ENCODE measurements at places on chromosomes 16 and 17.

DNA sequence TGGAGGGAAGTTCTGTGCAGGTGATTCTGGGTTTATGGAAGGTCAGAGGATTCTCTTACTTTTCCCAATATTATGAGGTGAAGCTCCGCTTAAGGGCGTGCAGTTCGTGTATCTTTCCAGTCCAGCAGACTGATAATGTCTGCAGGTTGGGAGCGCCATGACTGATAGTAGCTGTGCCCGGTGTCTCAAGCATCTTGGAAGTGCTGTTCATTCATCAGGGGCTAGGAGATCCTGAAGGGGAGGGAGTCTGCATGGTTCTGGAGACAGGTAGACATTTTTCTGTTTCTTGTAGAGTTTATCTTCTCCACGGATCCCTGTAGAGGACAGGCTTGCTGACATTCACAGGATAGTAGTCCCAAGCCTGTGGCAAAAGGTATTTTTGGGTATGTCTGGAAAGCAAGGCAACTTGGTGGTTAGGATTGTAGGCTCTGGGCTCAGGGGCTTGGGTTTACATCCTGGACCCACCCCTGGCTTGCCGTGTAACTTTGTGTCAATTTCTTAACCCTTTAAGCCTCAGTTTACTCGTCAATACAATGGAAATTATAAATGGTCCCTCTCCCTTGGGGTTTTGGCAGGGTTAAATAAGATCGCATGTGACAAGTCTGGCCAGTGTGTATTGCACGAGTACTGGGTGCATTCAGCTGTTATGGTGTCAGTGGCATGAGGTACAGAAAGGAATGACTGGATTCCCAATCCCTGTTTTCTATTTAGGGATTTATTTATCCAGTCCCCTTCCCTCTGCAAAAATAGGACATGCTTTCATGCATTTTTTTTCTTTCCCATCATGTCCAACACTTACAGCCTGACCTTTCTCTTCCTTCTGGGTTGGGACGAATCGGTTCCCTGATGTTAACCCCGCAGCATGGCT is 8.2 kb downstream of the HLF start:
- DNase-seq, result no peak

DNA sequence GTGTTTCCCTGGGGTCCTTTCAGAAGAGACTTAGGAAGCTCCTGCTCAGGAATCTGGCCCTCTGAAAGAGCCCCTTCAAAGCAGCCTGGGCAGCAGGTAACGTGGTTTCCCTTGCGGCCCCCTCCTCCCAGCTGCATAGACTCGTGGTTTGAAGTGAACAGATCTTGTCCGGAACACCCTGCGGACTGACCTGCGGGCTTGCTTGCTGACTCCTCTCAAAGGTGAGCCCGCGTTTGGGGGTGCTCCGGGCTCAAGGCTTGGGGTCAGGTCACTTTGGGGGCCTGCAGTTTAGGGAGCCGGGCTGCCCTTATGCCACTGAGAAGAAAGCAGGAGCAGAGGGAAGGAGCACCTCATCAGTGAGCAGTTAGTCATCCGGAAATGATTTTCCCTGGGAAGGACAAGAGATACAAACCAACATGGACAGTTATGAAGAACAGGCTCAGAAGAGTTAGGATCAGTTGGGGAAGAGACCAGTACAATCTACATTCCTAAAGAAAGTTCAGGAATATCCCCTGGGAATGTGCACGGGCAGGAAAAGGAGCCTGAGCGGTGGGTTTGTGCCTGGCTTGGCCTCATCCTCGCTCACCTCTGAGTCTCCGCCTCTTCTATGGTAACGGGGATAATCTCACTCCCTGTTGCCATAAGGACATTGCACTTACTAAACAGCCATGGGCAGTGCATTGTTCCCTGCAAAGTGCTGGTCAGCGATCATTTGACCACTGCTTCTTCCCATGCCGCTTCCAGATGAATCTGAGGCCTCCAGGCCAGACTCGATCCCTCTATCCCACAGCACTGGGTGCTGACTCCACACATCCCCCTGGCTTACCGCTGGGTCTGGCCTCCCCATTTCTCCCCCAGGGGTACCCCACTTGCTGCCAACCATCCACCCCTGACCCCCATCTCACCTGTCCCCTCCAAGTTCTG is 10.0 kb downstream of the LDHD start:
- DNase-seq, result no peak

- no peak for DNase-seq
Measured at GRCh38 chr16:80913397-80913796, 93.3 kb downstream of the CMC2 start.

- DNase-seq, result no peak
Measured at GRCh38 chr17:64036198-64036922, 15.9 kb upstream of the ICAM2 start.

GRCh38 chr16:56847173-56847910 is 17.7 kb upstream of the SLC12A3 start:
- no peak for DNase-seq

GRCh38 chr16:56478281-56479049 is 27.1 kb downstream of the OGFOD1 start:
- DNase-seq, result no peak

GRCh38 chr16:59748531-59748930 is 1014.4 kb upstream of the GOT2 start:
- no peak for DNase-seq

DNA sequence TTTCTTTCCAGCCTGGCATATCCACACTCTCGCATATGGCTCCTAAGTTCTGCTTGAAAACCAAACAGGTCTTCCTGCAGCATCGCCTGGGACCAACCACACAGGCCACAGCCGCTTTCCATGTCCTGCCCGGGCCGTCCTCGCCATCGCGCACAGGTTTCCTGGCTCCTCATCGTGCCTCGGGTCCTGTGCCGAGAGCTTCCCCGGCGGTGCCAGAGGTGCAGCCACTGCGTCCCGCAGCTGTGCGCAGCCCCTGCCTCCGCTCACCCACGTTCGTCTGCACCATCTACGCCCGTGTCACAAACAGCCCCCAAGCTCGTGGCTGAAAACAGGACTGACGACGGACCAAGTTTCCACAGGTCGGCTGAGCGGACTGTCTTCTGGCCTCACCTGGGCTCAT is 6.3 kb upstream of the ZFPM1 start:
- no peak for DNase-seq

DNA sequence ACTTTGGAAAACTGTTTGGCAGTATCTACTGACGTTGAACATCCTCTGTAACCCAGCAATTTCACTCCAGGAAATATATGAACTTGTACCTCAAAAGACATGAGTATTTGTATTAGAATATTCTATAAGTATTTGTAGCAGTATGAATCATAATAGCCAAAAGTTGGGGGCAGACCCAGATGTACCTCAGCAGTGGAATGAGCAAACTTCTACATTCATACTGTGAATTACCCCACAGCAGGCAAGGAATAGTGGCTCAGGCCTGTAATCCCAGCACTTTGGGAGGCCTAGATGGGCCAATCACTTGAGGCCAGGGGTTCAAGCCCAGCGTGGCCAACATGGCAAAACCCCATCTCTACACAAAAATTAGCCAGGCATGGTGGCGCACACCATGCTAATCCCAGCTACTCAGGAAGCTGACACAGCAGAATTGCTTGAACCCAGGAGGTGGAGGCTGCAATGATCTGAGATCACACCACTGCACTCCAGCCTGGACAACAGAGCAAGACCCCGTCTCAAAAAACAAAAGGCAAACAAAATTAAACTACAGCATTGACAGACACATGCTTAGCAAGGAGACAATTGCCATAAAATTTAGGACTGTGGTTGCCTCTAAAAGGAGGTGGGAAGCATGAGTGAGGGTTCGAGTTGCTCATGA is 11.2 kb upstream of the HELZ start:
- DNase-seq, result no peak

DNA sequence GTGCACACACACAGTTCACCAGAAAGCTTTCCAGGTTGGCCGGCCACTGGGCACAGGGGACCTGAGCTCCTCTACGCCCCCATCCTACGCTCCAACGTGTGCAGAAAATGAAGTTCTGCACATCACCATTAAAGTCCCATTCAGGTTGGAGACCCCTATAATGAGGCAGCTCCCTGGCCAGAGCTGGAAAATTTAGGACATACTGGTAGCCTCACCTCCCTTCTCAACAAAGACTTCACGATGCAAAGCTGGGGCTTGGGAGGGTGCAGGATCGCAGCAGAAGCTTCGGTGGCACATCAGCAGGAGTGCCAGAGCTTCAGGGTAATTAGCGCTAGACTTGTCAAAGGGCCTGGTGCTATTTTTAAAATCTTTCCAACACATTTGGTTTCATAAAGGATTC is 15.4 kb upstream of the CALB2 start:
- DNase-seq, result no peak

GRCh38 chr16:47461598-47462266 is 601 bp downstream of the PHKB start:
- peak; percentile 30 for DNase-seq

DNA sequence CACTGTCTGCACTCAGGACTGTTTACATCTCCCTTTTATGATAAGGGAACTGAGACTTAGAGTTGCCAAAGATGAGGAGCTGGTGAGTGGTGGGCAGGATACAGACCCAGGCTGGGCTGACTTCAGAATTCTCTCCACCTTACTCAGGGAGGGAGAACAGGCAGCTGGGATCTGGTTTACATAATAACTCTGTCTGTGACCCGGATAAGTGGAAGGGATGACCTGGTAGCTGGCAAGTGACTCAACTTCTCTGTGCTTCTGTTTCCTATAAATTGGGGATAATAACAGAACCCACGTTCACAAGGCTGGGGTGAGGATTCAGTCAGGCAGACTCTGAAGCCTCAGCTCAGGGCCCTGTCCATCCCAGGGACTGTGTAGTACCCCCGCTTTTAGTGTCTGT is 2.6 kb downstream of the SNX20 start:
- no peak for DNase-seq

DNA sequence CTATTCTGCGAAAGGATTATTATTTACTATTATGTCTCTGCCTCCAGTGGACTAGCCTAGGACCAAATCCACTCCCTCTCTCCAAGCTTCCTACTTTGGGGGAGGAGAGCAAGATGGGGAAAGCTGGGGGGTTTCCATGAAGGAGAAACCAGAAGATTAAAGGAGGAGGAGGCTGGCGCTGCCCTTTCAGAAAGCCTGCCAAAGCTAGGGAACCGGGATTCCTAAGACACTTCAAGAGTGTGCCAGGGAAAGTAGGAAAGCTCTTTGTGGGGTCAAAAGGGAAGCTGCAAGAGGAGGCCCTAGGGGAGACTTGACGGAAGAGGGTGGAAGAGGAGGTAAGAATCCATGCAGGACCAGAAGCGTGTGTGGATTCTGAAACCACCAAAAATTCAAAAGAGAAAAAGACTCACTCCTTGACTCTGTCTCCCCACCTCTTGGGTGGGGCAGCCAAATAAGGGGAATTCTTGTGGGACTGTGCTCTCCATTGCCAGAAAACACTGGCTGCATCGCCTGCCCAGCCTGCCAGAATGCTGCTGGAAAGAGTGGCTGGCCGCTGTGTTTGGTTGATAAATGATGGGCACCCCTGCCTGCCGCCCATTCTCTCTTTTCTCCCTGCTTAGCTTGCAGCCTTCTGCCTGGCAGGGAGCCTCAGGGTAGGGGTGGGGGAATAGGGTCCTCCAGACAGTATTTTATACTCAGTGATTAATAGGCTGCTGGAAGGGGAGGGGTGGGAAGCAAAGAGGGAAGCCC is 11.8 kb upstream of the KAT7 start:
- no peak for DNase-seq

DNA sequence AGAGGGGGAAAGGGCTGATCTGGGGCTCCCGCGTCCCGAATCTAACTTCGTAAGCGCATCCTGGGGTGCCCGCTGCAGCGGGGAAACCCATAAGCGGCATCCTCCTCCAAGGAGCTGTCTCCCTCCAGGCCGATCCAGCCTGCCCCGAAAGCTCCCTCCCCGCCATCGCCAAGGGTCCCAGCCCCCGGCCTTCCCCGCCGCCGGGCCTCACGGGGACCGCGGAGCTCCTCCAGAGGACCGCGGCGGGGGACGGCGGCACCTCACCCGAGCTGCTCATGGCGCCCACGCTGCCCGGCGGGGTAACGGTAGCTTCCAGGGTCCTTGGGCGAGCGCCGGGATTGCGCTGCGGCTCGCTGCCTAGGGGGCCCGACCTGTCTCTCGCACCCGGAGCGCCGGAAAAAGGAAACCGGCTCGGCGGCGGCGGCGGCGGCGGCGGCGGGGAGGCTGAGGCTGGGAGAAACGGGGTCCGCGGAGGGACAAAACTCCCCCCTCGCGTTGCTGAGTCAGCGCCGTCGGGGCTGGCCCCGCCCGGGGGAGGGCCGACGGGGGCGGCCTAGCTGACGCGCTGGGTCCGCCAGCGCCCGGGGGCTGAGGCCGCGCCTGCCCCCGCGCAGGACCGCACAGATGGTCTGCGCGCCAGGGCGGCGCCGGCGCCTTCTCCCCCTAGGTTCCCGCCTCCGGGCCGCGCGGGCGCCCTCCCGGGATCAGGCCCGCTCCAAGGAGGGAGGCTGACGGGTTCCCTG is at the start of gene BLMH:
Gene BLMH, minus strand, starts transcription at position 402 of the 743 bp plus-strand sequence. Its CDS starts 125 bp downstream, at position 277.
- peak; percentile 56 for DNase-seq

GRCh38 chr16:80670170-80670865 is 129.5 kb downstream of the DYNLRB2 start:
- no peak for DNase-seq

GRCh38 chr17:14452856-14453255 is 152.0 kb downstream of the HS3ST3B1 start:
- DNase-seq, result no peak

DNA sequence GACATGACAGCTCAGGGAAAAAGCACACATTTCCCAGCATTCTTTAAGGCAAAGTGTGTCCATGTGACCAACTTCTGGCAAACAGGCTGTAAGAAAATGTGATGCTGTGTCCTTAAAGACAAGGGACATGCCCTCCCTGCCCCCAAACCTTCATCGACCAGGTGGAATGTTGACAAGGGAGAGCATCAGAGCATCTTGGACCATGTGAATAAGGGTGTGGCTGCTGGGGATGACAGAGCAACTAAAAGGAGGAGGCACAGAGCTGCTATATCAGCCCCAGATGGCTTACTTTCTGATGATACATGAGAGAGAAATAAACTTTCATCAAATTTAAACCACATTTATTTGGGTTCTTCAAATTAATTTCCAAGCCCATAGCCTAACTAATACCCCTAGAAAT is 2.2 kb upstream of the ZNF23 start:
- DNase-seq, result no peak

DNA sequence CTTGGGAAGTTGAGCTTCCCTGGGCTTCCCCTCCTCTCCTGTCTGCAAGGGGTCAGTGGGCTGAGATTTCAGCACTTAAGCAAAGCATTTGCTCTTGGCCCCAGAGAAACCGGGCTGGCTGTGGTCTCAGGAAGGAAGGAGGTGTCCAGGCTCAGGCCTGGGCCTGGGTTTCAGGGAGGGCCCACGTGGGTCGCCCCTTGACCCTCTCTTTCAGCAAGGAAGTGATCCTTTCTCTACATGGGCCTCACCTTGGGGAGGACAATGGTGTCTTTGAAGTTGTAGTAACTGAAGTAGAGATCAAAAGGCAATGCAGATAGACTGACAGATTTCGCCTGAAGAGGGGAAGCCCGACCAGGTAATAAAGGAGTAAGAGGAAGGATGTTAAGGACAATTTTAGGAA is 2.7 kb downstream of the NOD2 start:
- DNase-seq, result no peak

GRCh38 chr17:78759203-78759968 is 22.7 kb downstream of the CYTH1 start:
- DNase-seq, result peak; percentile 70

GRCh38 chr16:48025359-48025758 is 130.4 kb downstream of the ABCC12 start:
- DNase-seq, result no peak

- no peak for DNase-seq
Measured at GRCh38 chr17:9220398-9221146, 199.3 kb downstream of the NTN1 start.

- no peak for DNase-seq
Measured at GRCh38 chr17:17532991-17533390, 36.8 kb upstream of the RASD1 start.

- no peak for DNase-seq
Measured at GRCh38 chr16:86201746-86202145, 302.8 kb downstream of the IRF8 start.

- no peak for DNase-seq
Measured at GRCh38 chr17:32719689-32720088, 157.2 kb downstream of the MYO1D start.

Data from brain microvascular endothelial cell (primary cell).